ENCODE measurements at places on chromosomes 12 and 14.

DNA sequence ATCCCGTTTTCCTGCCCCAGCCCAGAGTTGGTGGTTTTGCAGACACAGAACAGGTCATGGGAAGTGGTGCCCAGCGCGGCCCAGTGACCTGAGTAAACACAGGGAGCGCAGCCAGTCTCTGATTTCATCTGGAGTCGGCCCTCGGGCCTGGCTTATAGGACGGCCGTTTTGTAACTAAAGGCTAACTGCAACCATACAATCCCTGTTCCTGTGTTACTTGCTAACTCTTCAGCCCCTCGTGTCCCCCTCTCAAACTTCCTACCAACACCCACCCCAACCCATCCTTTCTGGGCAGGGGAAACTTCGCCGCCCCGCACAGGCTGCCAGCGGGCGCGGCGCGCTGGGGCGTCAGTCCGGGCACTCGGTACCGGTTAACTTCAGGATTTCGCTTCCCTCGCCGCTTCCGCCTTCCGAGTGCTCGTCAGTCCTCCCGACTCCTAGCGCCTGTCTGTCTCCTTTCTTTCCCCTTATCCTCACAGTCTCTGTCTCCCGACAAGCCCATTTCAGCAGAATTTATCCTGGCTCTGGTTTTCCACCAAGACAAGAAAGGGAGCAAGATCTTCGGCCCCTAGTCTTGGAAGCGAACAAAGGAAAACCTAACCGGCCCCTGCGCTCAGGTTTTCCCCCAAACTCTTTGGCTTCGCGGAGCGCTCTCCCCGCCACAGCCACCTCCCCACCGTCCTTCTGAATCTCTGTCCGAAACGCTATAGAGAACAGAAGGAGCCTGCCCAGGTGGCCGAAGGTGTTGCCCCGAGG is 2.0 kb downstream of the SIX1 start:
- no peak for DNase-seq

DNA sequence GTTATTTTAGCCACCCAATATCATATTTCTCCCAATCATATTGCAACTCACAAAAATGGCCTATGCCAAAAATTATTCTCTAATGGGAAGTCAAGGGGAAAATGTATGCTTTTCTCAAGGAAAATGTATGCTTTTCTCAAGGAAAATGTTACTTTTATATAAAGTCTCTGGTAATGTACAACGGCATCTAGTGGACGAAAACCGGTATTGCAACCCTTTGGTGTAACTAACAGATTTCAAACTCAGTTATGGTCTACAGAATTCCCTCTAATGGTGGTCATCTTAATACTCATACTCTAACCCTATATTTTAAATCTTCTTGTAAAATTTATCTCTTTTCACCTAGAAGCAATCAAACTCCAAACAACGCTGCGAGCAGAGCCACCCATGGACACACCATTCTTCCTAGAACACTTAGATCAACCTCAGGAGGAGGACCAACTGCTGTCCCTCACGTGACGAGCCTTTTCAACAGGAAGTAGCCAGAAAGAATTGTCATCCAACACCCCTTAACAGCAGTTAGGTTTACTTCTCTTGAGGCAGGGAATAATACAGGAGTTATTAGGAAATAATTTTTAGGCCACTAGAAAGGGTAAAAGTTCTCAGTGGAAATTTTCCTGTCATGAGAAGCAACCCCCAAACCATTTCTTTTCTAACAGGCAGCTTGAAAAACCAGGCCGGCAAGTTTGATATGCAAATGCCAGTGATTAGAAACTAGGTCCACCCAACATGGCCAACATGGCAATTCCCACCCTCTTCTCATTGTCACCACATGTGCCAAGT is 20.1 kb downstream of the APOBEC1 start:
- no peak for DNase-seq

DNA sequence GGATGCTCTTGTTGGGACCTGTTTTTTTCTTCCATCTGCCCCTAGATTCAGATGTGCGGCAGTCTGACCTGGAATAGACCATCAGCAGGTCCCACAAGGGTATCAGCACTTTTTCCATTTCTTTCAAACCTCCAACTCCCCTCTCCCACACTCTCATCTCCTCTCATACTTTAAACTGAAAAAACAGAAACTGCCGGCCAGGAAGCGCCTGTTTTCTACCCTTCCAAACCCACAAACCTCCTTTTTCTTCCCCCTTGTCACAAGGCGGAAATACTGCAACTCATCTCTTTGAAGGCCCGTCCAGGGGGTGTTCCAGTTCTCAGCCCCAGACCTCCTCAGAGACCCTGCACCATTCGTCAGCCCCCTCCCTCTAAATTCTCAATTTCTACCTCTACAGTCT is 62.5 kb upstream of the FKBP4 start:
- no peak for DNase-seq

DNA sequence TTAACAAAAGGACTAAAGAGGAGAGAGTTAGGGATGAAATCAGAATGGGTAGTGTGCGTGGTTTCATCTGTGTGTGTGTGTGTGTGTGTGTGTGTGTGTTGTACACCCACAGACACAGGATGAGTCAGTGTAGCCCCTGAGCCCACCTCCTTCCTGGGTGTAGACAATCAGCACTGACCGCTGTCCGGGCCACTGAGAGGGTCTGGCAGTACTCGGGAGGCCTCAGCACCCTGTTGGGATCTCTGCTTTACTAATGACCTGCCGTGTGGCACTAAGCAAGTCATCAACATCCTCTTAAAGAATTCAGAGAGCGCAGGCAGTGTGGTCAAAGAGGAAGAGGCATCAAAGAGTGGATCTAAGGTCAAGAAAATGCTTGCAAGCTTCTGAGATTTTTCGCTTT is 112.6 kb downstream of the PRMT8 start:
- no peak for DNase-seq

DNA sequence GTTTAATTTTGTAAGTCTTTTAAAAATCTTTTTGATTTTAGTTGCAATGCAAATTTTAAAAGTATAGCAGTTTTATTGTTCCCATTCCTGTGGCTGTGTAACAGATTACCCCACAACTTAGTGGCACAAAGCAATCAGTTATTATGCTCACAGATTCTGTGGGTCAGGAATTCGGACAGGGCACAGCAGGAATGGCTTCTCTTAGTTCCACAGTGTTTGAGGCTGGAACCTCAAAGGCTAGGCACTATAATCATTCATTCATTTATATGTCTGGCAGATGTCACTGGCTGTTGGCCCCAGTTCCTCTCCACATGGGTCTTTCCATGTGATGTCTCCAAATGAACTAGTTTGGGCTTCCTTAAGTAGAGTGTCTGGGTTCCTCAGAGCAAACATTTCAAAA is 193.3 kb downstream of the RAD51B start:
- no peak for DNase-seq

GRCh38 chr14:97976861-97977260 is 1179.7 kb downstream of the VRK1 start:
- DNase-seq: no peak

GRCh38 chr12:2094597-2094996 is 41.8 kb downstream of the CACNA1C start:
- DNase-seq: no peak

DNA sequence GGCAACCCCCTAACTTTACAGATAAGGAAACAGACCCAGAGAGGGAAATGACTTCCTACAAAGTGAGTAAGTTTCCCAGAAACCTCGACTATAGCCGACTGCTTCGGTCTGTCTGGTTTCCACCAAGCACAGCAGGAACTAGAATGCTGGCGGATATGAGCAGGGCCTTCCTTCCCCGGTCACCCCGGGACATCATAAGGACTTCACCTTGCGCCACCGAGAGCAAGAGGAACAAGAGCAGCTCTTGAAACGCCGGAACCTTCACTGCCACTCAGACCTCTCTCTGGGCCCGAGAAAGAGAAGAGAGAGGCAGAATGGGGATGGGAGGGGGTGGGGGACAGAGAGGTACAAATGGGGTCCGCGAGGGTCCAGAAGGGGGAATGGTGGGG is 29.4 kb upstream of the GPR68 start:
- no peak for DNase-seq

GRCh38 chr14:60859525-60859924 is 121.4 kb downstream of the TRMT5 start:
- DNase-seq: no peak

- no peak for DNase-seq
Measured at GRCh38 chr12:510071-510825, 50.5 kb downstream of the B4GALNT3 start.

DNA sequence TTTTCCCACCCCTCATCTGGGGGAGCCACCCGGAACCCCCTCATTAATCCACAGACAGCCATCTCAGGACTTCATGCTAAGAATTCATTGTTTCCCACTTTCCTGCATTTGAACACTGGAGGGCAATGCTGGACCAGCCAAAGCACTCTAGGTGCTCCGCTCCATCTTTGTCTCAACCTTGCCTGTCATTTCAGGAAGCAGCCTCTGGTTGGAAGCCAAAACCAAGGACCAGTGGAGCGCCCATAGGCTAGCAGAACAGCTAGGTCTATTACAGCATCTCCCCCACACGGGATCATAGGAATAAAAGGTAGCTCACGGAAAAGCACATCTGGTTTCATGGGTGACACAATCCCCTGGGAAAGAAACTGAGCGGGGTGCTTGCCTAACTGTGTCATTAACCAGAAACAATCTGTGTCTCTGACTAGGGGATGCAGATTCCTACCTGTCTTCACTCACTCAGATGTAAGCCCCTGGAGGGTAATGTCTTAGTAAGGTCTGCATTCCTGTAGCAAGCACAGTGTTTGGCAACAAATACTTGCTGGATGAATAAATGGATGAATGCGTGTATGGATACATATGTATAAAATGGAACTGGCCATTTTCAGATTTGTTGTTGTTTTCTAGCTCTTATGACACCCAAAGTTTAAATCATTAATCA is 197.0 kb downstream of the DAD1 start:
- no peak for DNase-seq

DNA sequence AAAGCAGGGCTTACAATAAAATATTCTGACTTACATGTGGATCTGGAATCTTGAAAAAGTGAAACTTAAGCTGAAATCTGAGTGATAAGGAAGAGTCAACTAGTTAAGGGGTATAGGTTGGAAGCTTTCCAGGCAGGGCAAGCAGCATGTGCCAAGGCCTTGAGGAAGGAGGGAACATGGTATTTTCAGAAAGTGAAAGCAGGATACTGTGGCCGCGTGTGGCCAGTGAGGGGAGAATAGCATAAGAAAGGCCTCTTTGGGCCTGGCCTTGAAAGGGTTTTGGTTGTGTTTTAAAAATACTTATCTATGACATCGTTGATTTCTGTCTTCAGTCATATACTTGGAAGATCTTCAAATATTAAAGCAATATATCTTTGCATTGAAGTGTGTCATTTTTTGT is 213.4 kb downstream of the AKAP6 start:
- DNase-seq: no peak

GRCh38 chr12:79388011-79388410 is 302.8 kb downstream of the PAWR start:
- no peak for DNase-seq

DNA sequence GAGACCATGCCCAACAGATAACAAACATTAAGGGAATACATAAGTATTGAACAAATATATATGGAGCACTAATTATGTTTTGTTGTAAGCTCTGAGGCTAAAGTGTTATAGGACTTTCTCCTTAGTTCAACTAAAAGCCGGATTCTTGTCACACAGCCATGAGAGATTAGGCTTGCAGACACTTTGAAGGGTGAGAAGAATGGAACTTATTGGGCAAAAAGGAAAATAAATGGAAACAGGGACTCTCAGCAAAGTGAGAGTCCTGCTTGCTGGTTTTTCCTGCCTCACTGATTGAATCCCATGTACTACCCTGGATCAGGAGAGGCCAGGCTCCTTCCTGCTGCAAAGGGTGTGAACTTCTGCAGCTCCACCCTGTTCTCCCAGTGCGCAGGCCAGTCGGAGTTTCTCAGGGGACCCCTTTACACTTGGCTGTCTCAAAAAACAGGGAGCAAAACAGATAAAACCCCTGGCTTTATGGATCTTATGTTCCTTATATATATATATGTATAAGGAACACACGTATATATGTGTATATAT is 77.1 kb upstream of the FUT8 start:
- no peak for DNase-seq

GRCh38 chr14:63663428-63664341 is 22.0 kb upstream of the WDR89 start:
- no peak for DNase-seq

DNA sequence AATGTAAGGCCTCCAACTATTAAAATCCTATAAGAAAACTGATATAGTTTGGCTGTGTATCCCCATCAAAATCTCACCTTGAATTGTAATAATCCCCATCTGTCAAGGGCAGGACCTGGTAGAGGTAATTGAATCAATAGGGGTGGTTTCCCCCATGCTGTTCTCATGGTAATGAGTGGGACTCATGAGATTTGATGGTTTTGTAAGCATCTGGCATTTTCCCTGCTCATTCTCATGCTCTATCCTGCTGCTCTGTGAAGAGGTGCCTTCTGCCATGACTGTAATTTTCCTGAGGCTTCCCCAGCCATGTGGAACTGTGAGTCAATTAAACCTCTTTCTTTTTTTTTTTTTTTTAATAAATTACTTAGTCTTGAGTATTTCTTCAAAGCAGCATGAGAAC is 31.9 kb downstream of the TSPAN19 start:
- no peak for DNase-seq

DNA sequence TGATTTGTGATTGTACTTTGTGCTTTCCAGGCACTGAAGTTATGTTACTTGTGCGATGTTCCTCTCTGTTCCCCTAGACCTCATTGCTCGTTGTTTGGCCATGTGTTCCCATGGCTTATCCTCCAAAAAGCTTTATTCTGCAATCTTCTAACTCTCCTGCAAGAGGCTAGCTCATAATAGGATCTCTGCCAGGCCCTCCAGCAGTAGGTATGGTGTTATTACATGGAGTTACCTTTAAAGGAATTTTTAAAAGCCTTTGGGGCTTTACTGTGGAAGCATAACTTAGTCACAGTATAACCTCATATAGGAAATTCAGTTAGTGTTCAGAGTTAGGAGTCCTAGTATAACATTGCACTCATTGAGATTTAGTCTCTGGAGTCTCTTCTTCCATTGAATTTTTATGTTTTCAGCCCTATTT is 292.3 kb downstream of the RAD51B start:
- no peak for DNase-seq

DNA sequence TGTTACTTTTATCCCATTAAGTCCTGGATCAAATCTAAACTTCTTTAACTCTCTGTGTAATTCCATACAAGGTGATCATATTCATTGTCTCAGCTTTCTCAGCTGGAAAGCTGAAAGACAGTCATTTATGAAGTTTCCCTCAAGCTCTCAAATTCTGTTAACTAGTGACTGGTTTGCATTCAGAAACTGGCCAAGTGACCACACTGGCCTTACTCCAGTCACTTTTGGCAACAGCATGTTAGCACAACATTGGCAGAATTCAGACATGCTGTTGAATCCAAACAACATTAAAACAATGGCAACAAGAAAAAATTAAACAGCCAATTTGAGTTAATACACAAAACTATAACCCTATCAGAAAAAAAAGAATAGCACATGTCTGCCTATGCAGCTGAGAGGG is 343.3 kb downstream of the MDGA2 start:
- DNase-seq: no peak

DNA sequence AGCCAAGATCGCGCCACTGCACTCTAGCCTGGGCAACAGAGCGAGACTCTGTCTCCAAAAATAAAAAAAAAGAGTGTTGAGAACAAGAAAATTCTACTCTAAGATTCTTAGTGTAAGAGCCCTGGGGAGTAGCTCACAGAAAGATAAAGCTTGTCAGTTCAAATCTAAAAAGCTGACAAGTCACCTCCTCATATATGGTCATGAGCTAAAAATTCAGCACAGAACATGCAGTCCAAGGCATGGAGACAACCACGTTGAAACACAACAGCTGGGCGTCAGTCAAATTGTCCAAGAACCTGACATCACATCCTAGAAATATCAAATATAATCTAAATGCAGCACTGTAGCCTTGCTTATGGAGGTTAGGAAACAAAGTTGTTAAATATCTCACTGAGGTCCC is 47.8 kb downstream of the CLIP1 start:
- no peak for DNase-seq
